ENCODE measurements at places on chromosomes 2 and 18.

DNA sequence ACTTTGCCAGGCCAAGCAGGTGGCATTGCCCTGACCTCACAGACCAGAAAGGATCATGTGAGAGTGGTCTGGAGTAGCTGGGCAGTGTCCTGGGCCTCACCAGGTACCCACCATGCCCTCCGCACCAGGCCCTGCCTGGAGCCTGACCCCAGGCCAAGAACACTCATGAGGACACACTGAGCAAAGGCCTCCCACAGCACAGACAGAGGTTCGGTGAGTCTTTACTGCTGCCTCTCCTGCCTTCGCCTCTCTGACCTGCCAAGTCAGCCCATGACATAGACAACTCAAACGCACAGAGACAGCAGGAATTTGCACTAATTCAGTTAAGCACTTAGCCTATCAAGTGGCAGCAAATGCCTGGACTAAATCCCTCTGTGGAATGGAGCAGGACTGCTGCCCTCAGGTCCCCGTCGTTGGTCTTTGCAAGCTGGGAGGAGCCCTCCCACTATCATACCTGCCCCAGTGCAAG lies 62.5 kb downstream of the RHOB start:
- no peak for DNase-seq

DNA sequence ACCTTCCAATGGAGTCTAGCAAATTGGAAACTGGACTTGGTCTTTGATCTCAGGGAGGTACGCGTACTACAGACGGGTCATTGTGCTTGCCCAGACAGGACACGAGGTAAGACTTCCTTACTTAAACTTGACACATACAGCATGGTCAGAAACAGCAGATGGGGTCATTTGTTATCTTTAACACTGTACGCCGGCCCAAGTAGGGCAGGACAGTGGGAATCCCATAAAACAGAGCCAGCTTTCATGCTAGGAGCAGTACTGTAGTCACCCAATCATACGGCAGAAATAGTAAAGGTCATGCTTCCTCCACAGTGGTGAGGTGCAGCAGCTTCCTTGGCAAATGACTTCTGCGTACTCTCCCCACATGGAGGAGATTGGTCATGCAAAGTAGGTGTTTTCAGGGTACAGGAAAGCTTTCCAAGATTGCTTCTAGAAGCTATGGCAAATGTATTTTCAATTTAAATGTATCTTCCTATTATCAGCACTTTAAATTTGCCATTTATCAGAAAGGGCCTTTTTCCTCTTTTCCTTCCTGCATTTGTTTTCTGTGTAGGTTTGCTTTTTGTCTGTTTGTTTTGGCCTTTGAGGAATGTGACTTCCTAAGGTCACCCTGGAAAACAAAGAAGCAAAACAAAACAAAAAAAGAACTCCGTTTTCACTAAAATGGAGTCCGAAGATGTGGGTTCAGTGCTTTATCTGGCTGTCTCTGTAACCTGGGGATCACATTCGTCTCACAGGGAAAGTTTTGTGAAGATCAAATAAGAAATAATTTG lies 74.0 kb upstream of the DSG1 start:
- DNase-seq = no peak

DNA sequence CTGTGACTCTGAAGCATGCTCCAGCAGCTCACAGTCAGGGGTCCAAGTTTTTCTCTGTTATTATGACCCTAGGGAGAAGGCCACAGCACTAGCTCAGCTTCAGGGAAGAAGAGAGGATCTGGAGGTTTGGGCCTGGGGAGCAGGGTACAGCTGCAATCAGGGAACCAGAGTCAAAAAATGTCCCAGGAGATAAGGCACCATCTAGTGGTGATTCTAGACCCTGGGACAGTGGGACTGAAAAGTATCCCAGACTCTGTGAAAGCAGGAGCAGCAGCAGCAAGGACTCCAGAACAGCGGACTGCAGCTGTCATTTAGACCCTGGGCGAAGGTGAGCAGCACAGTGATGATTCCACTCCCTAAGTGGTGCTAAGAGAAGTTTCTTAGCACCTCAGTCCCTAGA lies 278.4 kb upstream of the DDX18 start:
- DNase-seq = no peak

GRCh38 chr2:120638450-120638849 lies 97.2 kb upstream of the GLI2 start:
- no peak for DNase-seq

DNA sequence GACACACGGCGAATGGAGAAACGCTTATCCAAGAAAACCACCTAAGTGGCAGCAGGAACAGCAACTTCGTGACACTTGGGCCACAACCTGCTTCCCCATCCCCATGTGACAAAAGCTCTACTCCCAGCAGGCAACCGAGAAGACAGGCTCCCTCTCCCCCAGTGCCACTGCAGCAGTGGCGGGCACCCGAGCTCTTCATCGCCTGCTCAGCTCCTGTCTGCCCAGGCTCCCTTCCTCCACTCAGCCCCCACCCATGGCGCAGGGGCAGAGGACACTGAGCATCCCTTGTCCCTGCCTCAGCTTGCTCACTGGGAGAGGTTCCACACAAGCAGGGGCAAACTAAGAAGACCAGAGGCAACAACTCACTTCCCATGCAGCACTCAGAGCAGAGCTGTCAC lies 22.9 kb downstream of the SLC66A2 start:
- no peak for DNase-seq

GRCh38 chr2:47784352-47784851 lies 1.5 kb downstream of the MSH6 start:
- no peak for DNase-seq

GRCh38 chr2:118774458-118775133 lies 72.9 kb downstream of the EN1 start:
- no peak for DNase-seq

DNA sequence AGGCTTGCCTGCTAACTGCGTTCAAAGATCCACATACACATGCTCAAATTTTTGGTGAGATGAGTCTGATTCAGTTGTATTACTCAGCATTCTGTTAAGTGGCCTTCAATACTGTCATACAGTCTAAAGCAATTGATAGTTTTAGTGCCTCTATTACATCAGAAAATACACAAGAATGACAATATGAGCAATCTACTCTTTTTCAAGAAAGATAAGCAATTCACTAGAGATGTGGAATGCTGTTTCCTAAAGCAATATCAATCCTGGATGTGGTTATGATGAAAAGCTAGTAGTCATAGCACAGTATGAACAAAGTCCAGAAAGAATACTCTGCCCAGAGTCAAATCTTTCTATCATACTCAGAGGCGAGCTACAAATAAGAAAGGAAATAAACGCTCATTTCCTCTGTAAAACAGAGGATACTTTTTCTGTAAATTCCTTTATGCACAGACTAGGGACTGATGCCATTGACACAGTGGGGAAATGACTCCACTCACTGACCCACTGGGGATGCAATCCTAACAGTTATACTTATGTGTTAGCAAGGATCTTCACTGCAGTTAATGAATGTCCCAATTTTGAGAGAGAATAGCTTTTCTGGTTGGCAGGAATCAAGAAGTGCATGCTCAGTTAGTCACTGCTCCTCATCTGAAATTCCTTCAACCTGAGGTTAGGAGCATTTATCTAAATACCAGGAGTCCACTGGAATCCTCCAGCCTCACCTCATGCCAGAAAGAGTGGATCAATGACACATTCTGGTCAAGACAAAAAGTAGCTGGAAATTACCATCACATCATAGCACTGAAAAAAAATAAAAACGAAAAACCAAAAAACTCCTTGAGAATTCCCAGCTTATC lies 83.3 kb downstream of the PDE11A start:
- DNase-seq = no peak

- DNase-seq = no peak
Observed at GRCh38 chr2:199797431-199798403, 53.3 kb downstream of the FTCDNL1 start.

DNA sequence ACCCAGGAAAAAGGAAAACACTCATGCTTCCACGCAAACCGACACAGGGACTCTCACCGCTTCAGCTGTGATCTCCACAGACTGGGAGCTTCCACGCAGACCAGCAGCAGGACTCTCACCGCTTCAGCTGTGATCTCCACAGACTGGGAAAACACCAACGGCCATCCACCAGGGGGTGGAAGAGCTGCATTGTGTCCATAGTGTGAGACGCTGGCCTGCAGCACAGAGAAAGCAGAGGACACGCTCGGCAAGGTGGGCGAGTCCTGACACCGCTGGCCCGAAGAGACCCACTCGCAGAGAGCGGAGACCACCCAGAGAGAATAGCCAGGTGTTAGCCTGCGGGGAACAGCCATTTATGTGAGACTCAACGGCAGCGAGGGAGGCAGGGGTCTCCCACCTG lies 42.5 kb upstream of the NFATC1 start:
- DNase-seq = no peak

DNA sequence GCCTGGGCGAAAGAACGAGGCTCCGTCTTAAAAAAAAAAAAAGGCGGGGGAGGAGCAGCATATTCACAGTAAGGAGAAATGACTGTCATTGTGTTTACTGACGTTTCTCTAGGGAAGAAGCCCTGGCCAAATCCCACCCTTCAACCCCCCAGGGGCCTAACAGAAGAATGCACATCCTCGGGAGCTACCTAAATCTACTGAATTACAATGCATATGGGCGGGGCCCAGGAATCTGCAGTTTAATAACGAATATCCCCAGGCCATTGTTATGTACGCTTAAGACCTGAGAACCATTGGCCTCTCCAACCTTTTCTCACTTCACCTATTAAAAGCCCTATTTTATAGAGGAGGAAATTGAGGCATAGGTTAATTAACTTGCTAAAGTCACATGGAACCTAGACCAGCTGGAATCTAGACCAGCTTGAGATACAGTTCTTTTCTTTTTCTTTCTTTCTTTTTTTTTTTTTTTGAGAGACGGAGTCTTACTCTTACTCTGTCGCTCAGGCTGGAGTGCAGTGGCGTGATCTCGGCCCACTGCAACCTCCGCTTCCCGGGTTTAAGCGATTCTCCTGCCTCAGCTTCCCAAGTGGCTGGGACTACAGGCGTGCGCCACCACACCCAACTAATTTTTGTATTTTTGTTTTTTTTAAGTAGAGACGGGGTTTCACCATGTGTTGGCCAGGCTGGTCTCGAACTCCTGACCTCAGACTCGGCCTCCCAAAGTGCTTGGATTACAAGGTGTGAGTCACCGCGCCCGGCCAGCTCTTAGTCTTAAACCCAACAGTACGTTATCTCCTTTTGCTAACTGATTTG lies 708 bp upstream of the RIF1 start:
- no peak for DNase-seq

GRCh38 chr2:100299548-100299947 lies 22.8 kb downstream of the LONRF2 start:
- DNase-seq = no peak

DNA sequence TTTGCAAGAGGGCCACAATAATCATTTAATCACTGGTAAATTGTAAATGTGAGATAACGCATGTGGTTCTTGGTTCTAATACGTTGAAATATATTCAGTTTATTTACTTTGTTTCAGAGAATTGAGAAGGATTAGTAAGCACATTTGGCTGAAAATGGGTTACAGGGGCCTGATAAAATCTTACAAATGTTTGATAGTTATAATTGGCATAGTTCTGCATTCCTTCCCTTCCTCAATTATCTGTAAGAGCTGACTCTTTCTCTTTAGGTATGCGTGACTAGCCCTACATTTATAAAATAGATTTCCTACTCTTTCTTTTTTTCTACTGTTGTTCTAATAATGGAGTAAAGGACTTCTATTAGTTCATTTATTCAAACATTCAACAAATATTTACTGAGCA lies 685.2 kb downstream of the NUP35 start:
- DNase-seq = no peak

DNA sequence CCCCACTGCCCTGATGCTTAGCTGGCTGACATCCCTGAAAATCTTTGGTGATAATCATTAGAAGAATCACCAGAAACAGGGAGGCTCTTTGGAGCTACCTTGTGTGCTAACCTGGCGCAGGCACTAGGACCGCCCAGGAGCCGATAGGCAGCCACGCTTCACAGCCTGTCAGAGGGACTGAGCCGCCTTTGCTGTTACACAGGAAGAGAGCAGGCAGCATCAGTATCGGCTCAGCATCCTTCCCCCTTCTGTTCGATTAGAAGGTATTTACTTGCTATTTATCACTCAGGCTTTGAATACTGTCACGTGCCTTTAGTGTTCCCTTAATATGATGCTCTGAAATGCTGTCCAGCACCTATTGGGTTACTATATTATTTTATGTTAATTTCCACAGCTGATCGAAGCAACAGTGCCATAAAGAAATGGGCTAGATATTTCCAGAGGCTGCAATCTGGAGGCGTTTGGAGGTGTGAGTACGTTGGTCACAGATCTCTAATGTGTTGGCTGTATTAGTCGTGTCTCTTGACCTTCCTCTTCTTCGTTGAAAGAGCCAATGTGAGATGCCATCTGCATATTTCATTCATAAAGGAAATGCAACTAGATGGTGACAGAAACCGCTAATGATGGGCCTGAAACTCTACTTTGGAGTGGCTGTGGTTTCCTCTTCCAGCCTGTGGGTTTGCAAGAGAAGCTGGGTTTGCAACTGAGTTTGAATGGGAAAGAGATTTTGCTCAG lies 110.4 kb upstream of the RAB27B start:
- DNase-seq = no peak

DNA sequence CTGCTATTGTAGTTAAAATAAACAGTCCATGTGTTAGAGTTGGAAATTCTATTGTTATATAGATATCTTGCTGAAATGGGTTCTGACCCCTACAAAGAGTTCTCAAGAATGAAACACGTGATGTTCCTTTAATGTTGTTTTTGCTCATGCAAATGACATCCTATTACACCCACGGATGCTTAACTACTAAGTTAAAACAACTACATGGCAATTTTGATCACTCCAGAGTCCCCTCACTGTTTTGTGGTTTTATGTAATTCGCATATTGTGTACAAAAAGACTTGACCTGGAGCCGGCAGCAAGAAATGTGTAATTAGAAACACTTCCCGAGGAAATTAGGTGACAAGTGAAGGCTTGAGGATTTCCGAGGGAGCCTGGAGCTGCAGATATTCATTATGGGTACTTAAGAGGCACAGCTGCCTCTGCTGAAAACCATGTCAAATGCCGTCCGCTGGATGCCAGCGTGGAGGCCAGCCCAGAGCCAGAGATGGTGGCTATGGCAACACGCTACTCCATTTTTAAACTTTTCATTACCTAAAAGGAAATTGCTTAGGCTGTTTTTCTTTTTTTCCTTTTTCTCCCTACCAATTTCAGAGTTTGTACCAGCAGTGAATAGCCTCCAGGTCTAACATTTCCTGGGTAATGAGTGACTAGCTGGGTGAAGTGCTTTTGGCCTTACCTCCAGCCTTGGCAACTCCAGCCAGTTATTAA lies 21.0 kb upstream of the CABLES1 start:
- no peak for DNase-seq

- DNase-seq = peak; percentile 34
Observed at GRCh38 chr2:190574169-190574568, 39.6 kb upstream of the NEMP2 start.

DNA sequence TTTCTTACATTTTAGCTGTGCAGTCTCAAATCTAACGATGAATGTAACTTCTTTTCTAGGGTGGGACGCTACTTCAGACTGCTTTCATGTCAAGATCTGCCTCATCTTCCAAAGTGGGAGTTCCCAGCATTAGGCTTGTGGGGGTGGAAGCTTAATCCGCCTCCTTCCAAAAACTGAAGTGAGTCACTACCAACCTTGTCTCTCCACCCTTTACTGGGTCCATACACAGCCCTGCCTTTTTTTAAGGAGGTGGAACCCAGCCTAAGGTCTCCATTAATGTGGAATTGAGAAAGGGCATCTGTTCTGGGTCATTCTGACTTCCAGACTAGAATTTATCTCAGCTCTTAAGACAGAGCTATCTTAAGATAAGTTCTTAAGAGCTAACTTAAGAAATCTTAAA lies 42.0 kb upstream of the NFE2L2 start:
- DNase-seq = no peak

All from HTR-8/SVneo (cell line).